ENCODE measurements at places on chromosomes 2 and 18.

DNA sequence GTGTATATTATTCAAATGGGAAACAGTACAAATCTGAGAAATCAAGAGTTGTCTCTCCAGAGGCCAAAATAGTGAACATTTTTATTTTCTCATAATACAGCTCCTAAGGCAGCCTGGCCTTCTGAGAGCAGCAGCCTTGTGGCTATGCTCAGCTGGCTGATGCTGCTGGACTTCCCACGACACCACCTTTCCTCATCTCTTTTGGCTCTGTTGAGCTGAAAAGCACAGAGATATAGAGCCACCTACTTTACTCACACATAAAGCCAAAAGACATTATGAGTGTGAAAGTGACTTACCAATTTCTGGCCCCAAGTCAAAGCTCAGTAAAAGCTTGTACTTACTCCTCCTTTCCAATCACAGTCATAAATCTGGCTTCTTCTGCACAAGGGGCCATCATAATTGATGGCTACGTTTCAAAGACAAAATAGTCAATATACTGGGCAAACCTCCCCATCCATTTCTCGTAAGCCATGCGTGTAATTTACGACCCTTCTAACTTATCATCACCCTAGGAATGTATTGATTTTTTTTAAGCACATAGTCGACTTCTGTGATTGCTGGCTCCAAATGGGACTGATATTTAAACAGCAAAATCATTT is 18.6 kb upstream of the REG3A start:
- no peak for DNase-seq

DNA sequence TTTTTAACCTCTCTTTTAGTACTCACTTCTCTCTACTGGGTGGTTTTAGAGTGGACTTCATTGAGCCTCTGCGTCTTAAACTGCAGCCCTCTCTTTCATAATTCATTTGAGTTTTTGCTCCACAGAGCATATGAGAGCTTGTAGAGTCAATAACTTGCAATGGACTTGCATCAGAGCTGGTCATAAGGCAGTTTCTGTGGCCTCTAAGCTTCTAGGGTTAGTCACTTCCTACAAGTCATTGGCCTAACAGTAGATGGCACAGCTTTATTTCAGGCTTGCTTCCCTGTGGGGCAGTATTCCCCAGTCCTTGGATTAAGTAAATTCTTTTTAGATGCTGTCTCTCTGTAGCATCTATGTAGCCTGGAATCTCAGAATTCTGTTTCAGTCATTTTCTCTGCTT is 1435.7 kb downstream of the LRP1B start:
- DNase-seq, result no peak

DNA sequence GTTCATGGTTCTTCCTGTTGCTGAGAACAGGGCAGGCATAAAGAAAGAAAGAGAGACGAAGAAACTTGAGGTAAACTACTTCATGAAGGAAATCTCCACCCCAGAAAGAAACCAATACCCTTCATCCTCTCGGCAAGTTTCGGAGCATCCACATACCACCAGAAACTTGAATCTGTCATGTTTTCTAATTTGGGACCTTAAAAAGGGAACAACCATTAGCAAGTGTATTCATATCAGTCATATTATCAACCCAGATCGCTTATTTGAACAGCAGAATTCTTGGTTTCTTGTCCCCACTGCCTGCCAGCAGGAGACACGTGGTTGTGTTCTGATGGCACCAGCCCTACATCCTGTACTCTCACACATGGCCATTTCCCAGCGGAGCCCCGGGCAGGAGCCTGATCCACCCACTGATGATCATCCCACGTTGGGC is 53.2 kb upstream of the FZD7 start:
- no peak for DNase-seq

GRCh38 chr2:241064008-241064801 is 37.9 kb downstream of the MTERF4 start:
- DNase-seq, result no peak

DNA sequence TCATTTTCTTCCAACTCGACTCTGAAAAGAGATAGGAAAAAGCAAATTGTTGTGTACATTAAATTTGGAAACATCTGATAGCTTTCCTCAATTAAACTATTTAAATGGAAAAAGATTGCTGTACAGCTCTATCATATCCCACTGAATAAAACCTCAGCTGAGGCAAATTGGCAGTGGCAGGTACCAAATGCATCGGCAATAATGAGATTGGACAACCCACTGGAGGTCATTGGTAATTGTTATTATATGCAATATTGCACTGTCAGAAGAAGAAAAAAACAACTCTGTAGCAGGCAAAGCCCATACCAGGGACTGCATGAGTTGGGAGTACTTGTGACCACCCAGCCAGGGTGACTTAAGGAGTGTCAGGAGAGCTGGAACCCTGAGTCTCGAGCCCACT is 291.6 kb upstream of the SKOR2 start:
- DNase-seq, result no peak

GRCh38 chr18:58806826-58807714 is 57.6 kb upstream of the ZNF532 start:
- DNase-seq, result no peak

GRCh38 chr2:179562330-179562885 is 297.8 kb upstream of the SESTD1 start:
- no peak for DNase-seq

GRCh38 chr2:151051574-151052220 is 210.0 kb downstream of the RBM43 start:
- DNase-seq, result peak; percentile 32

DNA sequence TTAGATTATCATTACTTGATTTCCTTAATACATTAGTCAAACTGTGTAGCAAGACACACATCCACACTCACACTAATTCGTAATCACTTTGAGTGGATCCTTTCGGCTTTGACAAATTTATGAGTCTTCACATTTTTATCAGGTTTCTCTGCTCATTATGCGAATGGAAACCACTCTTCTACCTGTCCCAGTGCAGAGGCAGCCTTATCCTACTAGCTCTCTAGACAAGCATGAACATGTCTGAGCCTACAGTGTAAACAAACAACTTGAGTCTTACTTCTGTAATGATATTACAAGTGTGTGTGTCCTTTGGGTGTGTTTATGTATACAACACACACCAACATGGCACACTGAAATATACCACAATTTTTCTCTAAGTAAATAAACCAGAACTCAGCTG is 361.9 kb upstream of the CHST9 start:
- DNase-seq, result no peak

- no peak for DNase-seq
Observed at GRCh38 chr2:56109994-56110393, 73.8 kb upstream of the CCDC85A start.

GRCh38 chr2:211387734-211388133 is 831.3 kb downstream of the CPS1 start:
- DNase-seq, result no peak

DNA sequence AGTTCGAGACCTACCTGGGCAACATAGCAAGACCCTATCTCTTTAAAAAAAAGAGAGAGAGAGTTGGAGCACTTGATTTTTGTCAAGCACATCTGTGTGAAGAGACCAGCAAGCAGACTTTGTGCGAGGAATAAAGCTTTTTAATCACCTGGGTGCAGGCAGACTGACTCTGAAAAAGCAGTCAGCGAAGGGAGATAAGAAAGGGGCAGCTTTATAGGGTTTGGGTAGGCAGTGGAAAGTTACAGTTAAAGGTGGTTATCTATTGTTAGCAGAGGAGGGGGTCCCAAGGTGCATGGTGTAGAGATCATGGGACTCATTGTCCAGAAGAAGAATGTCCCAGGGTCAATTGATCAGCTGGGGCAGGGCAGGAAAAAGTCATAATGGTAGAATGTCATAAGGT is 34.4 kb downstream of the NCL start:
- DNase-seq, result no peak

- no peak for DNase-seq
Observed at GRCh38 chr2:18980104-18980785, 378.2 kb downstream of the OSR1 start.
